ENCODE measurements at places on chromosomes 3 and 15.
A peak's percentile ranks its signal among the peaks of the same experiment; 100 is the strongest.

DNA sequence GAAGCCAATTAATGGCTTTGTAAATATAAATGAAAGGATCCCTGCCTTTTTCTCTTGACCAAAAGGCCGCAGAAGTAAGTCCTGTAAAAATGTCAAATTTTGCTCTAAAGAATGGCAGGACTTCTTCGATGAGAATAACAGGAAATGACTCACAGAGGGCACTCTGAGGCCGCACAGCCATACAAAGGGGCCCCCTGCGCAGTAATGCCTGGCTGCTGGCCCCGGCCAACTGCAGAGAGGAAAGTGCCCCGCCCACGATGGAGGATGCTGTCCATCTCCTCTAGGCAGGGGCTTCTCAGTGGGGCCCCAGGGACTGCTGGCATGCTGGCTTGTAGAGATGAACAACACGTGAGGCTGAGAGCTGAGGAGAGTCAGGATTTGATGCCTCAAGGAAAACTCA, 18.1 kb upstream of the SCN10A start:
- DNase-seq = peak; percentile 79

- no peak for DNase-seq
These were observed 615.2 kb upstream of the NR2F2 start for GRCh38 chr15:95715116-95715903.

DNA sequence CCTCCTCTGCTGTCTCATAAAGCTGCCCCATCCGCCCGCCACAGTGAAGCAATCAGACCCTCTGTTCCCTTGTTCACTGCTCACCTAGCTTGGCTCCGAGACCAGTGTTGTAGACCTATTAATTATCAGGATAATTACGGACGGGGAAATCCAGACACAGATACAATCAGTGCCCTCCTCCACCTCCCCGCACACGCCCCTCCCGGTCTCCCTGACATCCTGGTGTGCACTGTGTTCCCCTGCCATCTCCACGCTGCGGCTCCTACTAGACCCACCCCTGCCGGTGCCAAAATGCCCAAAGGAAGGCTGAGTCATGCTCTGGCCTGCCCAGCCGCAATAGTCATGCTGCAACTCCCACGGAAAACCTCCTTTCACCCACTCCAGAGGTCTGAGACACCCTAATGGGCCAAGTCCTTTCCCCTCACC, 277.3 kb upstream of the TLE3 start:
- DNase-seq = peak; percentile 22

GRCh38 chr15:70559265-70560239, 203.8 kb downstream of the UACA start:
- DNase-seq = peak; percentile 18

DNA sequence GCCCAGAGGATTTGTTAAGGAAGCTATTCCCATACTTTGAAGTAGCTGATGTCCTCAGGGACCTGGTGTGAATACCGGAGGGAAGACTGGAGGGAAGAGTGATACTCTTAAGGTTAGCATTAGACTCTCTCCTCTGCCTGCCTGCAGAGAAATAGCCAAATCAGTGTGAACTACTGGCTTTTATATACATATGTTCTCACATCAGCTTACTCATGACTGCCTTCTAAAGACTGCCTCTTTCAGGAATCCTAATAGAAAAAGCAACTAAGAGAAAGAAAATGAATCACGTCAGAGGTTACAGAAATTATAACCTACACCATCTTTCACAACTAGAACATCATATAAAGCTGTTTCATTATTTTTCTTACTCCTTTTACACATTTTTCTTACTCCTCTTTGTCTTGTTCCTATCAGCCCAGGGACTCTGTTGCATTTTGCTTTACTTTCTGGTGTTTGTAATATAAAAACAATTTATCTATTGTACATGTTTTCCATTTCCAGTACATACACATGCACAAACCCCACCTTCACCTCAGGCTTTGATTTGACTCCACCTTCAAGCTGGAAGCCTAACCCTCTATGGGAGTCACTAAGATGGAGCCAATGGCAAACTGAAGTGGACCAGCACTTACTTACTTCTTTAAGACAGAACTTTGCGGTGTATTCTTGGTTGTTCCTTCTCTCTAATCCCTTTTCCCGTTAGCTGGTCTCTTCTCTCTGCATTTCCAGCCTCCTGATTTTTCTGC, 257.7 kb upstream of the UBE2E1 start:
- no peak for DNase-seq

DNA sequence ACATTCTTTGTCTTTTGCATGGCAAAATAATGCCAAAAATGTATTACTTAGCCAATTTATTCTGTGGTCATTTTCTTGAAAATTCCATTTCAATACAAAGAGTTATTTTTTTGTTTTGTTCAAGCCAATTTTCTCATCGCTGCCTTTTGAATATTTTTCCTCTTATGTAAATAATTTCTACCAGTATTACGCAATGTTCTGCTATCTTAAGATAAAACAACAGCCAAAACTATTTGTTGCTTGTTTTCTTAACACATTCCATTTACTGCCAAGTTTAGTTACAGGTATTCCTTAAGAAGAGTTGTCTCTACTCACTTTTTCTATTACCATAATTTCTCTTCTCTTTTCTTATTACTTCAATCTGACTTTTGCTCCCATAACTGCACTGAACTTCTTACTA, 163.1 kb downstream of the ROBO1 start:
- DNase-seq = no peak

DNA sequence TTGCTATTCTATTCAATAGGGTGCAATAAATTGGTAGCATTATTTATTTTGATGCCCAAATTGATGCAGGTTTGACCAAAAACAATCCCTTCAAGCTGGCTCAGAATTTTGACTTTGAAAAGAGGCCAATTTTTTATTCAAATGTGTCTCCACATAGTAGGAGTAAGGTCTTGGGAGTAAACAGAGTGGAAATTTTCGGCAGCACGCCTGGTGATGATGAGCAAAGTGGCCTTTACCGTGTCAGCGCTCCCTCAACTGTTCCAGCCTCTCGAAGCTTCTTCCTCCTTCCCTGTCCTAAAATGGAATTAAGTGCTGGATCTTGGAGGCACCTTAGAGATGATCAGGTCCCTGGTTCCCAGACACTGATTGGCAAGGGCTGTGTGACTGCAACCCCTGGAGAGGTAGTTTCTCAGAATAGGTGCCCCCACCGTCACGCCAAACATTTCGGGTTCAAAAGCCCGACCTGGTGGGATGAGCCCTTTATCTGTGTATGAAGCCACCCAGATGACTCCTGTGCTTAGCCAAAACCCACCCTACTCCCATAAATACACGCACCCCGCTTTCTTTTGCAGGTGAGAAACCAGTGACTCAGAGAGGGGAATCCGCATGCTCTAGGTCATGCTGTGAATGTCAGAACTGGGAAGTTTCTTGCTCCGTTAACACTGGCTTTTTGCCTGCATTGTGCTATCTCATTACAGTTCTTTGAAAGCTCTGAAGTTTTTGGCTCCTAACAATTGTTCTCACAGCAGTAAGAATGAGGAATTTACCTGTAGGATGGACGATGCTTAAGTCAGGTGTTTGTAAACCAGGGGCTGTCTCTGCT, 89.1 kb downstream of the CRYGS start:
- no peak for DNase-seq

GRCh38 chr3:180295811-180296210, 259.1 kb upstream of the PEX5L start:
- no peak for DNase-seq

DNA sequence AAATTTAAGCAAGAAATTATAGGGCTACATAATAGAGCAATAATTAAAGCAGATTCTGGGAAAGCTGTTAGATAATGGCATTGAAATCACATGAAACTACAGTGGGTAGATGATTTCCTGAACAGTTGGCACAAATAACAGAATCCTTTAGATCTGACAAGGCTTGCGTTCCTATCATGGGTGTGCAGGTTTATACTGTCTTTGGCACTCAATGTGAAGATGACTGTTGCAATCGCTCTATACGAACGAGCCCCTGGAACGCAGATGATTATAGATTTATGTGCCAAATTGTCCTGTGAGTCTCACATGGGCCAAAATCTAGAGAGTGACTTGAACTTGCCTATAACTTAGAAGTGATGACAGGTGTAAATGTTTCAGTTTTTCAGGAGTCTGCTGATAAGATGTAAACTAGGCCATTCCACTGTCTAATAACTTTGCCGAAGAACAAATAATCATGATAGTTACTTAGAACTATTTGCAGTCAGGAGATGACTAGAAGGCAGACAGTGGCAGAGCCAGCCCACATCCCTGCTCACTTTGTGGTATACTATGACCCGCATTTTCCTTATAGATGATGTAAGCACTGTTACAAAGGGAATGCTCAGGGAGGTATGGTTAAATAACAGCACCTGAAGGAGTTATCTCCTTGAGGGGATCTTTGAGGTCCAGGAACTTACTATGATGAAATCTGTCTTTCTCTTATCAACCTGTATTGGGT, 30.5 kb upstream of the TRPC1 start:
- no peak for DNase-seq

GRCh38 chr3:71502066-71502625, 81.4 kb downstream of the FOXP1 start:
- DNase-seq = no peak

DNA sequence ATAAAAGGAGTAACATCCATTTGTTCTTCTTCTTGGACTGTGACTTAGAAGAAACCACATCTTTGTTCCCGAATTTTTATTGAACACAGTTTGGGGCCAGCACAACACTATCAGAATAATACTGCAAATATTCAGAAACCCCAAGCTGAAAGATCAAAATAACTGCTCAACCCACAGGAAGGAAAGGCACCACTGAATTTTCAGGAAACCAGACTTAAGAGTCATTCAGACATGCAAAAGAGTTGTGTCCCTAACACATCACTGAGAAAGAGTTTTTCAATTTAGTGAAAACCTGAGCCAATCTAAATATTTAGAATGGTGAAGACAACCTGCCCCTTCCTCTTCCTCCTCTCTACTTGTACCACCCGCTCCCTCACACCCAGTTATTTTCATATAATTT, 295.0 kb upstream of the RORA start:
- DNase-seq = peak; percentile 11

GRCh38 chr15:68278345-68278594, 725 bp downstream of the FEM1B start:
- DNase-seq = no peak
